ENCODE measurements at places on chromosomes 12 and 14.

DNA sequence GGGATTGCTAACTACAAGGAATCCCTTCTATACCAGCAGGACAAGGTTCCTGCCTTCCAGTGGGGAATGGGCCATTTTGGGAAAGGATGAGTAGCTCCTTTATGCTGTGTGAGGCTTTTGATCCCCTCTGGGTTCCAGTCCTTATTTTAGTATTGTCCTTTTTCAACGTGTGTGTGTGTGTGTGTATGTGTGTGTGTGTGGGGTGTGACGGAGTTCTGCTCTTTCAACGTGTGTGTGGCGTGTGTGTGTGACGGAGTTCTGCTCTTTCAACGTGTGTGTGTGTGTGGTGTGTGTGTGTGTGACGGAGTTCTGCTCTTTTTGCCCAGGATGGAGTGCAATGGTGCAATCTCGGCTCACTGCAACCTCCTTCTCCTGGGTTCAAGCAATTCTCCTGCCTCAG, 27.4 kb downstream of the RAB35 start:
- H3K4me3 ChIP-seq: no peak overlapping the region
- H3K27ac ChIP-seq: no peak overlapping the region
- H3K4me1 ChIP-seq: peaks cover 5% of the 10 kb centered on the region
- no peaks in the 10 kb centered on the region for H3K36me3 ChIP-seq
- H3K27me3 ChIP-seq: no peaks in the 10 kb centered on the region

DNA sequence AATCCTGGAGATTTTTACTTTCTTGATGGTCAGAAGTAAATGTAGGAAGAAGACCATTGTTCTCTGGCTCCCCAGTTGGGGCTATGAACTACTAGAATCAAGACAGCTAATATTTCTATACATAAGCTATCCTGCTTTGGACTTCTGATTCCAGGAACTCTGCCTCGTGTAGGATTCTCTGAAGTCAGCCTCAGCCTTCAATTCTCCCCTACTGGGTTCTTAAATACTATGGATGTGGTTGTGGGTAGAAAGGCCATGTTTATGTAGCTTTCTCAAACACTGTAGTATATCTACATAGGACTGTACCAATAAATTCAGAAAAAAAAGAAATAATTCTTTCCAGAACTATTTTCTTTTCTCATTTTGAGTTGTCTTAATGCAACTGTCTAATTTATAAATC, 302.5 kb downstream of the ITPR2 start:
- H3K4me1 ChIP-seq: no peaks in the 10 kb centered on the region
- H3K27ac ChIP-seq: no peak overlapping the region
- no peaks in the 10 kb centered on the region for H3K27me3 ChIP-seq

GRCh38 chr12:22250762-22251161, 83.7 kb downstream of the ST8SIA1 start:
- H3K27me3 ChIP-seq: no peaks in the 10 kb centered on the region
- H3K4me3 ChIP-seq: no peak overlapping the region
- H3K36me3 ChIP-seq: no peaks in the 10 kb centered on the region
- H3K4me1 ChIP-seq: peaks cover 1% of the 10 kb centered on the region
- no peak for DNase-seq

DNA sequence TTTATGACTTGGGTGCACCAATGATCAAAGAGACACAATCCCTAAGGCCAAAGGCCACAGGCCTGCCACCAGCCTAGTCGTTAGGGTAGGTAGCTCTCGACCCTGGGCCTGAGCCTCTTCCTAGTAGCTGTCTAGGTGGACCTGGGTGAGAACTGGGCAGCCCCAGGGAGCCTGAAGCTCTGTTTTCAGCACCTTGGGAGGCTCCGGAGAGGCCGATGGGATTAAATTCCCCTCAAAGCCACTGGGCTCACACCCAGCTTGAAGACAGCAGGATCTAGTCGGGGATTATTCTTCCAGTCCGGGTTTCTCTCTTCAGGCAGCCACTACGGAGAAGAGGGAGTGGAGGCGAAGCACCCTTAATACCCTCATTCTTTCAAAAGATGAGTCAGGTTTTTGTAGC, 79.8 kb downstream of the TMEM260 start:
- H3K4me1 ChIP-seq: no peaks in the 10 kb centered on the region
- no peak overlapping the region for H3K27ac ChIP-seq
- no peaks in the 10 kb centered on the region for H3K36me3 ChIP-seq
- DNase-seq: no peak
- no peak overlapping the region for H3K4me3 ChIP-seq
- H3K27me3 ChIP-seq: no peaks in the 10 kb centered on the region

DNA sequence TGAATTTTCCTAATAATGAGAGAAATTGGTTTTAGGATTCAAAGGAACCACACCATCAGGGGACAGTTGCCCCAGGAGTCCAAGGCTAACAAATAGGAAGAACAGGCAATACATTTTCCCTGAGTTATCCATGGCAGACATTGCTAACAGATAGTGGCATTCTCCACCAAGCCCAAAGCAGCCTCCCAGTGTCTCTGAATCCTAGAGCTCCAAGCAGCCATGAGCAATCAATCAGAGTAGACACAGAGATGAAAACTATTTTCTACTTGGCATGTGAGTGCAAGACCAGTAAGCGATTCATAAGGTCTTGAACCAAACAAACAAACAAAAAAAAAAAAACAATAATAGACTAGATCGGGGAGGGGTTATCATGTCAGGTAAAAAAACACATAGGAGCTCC, 515.7 kb downstream of the MED13L start:
- H3K4me1 ChIP-seq: no peaks in the 10 kb centered on the region
- no peak overlapping the region for H3K27ac ChIP-seq
- DNase-seq: no peak
